CD14-positive monocyte (primary cell): ENCODE measurements at places on chromosomes 13 and 19.
A peak's percentile ranks its signal among the peaks of the same experiment; 100 is the strongest.

DNA sequence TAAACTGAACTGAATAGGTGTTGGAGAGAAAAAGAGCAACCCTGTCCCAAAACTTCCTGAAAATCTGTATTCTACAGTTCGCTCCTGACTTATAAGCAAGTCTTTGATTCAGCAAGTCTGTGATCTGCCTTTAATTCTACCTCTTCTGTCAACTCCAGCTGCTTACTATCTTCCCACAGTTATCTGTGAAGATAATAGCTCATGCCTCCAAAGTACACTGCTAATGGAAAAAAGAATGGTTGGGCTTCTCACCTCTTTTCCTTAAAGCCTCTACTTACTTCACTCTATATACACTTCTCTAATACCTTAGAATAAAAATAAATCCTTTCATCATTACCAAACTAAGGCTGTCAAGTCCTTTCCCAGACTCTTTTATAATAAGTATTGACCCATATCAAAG lies 391.5 kb upstream of the MIR17HG start:
- DNase-seq: no peak

GRCh38 chr13:113437408-113438010 lies 15.8 kb downstream of the ADPRHL1 start:
- DNase-seq: no peak

DNA sequence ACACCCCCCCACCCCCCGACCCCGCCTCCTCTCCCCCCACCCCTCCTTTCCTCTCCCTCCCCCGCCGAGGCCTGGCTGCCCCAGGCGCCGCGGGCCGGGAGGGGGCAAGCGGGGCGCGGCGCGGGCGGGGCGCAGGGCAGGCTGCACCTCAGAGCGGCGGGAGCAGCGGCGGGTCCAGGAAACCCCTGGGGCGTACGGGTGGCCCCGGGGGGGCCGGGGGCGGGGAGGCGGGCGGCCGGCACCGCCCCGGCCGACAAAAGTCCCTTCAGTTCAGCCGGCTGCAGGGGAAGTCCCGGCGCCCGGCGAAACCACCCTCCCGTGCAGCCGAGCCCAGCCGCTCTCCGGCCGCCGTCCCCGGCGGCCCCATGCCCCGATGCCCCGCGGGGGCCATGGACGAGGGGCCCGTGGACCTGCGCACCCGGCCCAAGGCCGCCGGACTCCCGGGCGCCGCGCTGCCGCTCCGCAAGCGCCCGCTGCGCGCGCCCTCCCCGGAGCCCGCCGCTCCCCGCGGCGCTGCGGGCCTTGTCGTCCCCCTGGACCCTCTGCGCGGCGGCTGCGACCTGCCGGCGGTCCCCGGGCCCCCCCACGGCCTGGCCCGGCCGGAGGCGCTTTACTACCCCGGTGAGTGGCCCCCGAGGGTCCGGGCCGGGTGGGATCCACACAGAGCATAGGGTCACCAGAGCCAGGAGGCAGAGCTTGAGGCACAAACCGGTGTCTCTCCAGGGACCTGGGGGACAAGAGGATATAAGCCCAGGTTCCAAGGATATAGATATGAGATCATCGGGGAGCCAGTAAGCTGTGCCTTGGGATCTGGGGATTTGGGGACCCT lies at the start of gene BCL3:
Gene BCL3 (plus strand): TSS at position 283 of the 829 bp plus-strand sequence. CDS start 83 bp downstream, at position 366.
- peak; percentile 80 for DNase-seq

DNA sequence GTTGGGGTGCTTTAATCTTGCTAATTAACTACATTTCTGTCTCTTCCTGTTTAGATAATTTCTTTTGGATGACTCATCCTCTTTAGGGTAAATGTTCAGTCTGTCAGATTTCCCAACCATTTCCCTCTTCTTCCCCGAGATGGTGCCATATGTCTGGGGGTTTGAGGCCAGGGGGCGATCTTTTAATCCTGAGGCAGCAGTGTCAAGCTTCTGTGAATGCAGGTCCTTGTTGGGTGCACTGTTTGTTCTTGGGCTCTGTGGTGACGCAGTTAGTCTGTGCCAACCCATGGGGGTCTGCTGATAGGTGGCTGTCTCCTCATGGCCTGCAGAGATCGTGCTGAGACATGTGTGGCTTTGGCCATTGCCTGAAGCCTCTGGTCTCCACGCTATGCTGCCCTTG lies 420.4 kb downstream of the NDFIP2 start:
- DNase-seq: peak; percentile 9

- DNase-seq: no peak
Measured at GRCh38 chr19:57292547-57292946, 12.3 kb downstream of the ZNF460 start.

- no peak for DNase-seq
Measured at GRCh38 chr13:36089130-36089647, 42.0 kb downstream of the DCLK1 start.

DNA sequence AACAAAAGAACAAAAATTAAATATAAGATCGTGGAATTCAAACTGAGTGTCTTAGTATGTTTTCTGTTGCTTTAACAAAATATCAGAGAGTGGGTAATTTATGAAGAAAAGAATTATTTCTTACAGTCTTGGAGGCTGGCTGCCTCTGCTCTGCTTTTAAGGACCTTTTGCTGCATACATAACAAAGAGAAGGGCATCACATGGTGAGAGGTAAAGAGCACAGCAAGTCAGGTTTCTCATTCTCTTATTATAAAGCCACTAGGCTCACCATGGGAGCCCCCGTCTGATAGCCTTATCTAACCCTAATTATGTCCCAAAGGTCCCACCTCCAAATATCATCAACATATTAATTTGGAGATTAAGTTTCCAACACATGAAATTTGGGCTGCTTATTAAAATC lies 231.3 kb downstream of the SLITRK6 start:
- DNase-seq: no peak

DNA sequence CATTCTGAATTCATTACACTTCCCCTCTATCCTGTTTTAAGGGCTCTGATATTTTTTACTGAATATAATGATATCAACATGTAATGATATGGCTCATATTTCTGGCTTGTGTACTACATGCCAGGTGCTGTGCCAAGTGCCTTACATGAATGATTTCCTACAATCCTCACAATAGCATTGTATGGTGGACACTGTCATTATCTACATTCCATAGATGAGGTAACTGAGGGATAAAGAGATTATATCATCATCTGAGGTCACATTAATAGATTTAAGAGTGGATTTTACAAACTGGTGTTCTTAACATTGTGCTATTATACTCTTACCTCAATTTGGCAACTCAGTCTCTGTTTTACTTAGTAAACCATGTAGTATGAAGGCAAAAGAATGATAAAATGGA lies 502.0 kb downstream of the LIG4 start:
- no peak for DNase-seq

- DNase-seq: no peak
Measured at GRCh38 chr19:41521931-41522555, 53.9 kb upstream of the CEACAM21 start.

- peak; percentile 5 for DNase-seq
Measured at GRCh38 chr19:47848823-47849473, 10.1 kb upstream of the TPRX2 start.

- no peak for DNase-seq
Measured at GRCh38 chr19:34667349-34668076, 9.4 kb downstream of the SCGB2B2 start.

DNA sequence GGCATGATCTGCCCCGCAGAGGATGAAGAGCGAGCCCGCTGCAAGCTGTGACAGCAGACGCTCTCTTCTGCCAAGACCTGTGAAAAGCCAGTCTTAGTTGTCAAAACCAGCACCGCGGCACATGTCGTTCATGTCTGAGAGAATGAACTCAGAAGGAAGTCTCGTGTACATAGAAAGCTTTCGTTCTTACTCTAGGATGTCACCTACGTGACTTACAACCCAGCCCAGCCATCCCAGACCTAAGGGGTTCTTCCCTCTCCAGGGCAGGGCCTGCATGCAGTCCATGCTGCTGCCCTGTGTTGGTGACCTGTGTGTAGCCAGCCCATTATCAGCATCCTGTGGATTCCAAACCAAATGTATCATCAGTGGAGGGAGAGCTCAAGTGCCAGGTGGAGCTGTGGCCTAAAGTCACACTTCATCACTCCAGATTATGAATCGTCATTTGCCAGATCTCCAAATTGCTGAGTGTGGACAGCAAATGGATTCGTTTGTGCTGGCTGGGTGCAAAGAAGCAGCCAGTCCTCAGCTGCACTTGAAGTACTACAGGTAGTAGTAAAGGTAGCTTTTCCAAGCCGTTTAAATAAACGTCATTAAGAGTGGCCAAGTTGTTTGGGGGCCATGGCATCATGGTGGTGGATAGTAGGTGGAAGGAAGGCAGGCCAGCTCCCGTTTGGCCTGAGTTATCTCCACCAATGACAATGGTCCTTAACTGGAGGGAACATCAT lies 73.9 kb upstream of the GPR183 start:
- DNase-seq: no peak

- no peak for DNase-seq
Measured at GRCh38 chr19:40420451-40420765, 5.4 kb downstream of the SERTAD1 start.
